NCI-H146 (cell line): ENCODE measurements at places on chromosomes 5 and 9.

GRCh38 chr5:155025895-155026294 lies 12.3 kb downstream of the KIF4B start:
- no peak for DNase-seq

- DNase-seq: no peak
These were observed 456 bp downstream of the ZNF79 start for GRCh38 chr9:127424676-127424999.

DNA sequence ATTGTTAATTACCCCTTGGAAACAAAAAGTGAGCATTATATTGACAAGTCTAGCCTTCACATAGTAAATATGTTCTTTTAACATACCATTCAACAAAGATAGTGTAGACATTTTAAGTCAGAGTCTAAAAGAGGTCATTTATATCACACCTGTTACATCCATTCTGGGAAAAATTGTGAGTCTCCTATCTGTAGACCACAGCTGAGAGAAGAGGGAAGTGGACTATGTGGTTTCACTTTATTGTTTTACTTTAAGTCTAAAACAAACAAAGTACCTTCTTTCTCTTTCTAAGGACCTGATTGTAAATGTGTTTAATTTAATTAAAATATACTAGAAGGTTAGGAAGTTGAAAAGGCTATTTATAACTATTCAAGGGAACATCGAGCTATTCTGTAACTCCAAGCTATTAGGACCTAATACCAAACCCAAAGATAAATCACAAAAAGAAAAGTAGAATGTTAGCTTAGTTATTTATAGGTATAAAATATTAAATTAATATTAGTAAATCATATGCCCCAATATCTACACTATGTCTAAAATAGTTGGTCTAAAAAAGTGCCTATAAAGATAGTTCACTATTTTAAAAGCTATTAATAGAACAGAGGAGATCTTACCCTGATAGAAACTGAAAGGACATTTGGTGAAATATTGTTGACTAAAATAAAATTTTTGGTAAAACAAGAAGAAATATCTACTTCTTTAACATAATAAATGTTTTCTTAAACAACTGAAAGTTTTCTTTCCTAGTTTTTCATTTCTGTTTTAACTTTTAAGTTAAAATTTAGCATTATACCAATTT lies 134.9 kb downstream of the TMEM167A start:
- DNase-seq: no peak

DNA sequence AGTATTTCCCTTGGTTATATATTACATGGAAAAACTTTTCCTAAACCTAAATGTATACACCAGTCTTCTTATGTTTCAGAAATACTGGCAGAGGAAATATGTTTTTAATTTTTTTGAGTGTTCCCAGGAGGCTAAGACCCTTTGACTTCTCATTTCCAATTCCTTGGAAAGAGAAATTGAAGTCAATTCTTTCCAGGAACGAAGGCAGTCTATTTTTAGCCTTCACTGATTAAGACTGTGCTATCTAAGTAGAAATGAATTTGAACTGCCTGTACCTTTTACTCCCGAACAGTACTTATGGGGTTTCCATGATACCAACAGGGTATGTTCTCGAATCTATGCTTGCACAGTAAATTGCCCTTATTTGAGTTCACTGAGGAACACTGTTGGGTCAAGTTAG lies 340.3 kb upstream of the CD180 start:
- no peak for DNase-seq

DNA sequence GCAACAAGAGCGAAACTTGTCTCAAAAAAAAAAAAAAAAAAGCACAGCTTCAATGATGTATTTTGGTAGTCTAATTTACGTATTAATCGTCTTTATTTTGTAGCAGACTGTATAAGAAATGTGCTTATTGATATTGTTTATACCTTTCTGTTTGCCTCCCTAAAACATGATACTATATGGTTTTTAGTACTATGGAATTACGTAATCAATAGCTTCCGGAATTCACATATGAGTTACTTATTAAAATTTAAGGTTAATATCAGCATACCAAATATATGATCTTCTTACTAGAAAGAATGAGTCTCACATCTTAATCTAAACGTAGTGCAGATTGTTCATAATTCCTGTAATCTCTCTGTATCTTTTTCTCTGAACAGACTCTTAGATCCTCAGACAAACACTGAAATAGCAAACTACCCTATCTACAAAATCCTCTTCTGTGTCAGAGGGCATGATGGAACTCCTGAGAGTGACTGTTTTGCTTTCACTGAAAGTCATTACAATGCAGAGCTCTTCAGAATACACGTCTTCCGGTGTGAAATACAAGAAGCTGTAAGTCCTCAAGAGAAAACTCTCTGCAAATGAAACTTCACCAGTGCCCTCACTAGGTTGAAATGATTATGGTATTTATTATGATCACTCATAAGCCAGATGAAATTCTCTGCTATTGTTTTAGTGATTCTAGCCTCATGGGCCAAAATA lies 44.4 kb upstream of the GPR21 start:
- no peak for DNase-seq
